ENCODE measurements at places on chromosomes 7 and 10.

DNA sequence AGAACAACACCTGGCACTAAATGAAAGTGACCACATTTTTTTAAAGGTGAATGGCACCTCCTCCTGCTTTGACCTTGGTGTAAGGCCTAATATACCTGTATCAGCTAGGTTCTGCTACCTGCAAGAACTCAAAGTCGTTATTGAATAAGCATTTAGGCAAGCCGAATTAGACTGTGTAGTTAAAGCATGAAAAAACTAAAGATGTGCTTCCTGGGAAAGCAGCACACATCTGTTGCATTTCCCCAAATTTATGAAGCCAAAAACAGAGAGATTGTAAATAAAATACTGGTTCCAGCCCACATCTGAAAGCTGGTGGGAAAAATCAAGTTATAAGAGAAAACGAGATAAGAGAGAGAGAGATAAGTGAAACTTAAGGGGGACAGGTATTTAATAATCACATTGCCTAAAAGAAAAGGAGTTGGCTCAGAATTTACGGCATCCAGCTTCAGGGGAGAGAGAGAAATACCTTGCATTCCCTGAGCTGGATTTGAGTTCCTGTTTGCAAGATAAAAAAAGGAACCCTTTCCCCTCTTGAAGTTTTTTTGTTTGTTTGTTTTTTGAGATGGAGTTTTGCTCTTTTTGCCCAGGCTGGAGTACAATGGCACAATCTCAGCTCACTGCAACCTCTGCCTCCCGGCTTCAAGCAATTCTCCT is 1.8 kb upstream of the XPNPEP1 start:
- peaks cover 18% of the 10 kb centered on the region for H3K27me3 ChIP-seq
- no peak overlapping the region for H3K27ac ChIP-seq
- H3K4me1 ChIP-seq, result peaks cover 18% of the 10 kb centered on the region

DNA sequence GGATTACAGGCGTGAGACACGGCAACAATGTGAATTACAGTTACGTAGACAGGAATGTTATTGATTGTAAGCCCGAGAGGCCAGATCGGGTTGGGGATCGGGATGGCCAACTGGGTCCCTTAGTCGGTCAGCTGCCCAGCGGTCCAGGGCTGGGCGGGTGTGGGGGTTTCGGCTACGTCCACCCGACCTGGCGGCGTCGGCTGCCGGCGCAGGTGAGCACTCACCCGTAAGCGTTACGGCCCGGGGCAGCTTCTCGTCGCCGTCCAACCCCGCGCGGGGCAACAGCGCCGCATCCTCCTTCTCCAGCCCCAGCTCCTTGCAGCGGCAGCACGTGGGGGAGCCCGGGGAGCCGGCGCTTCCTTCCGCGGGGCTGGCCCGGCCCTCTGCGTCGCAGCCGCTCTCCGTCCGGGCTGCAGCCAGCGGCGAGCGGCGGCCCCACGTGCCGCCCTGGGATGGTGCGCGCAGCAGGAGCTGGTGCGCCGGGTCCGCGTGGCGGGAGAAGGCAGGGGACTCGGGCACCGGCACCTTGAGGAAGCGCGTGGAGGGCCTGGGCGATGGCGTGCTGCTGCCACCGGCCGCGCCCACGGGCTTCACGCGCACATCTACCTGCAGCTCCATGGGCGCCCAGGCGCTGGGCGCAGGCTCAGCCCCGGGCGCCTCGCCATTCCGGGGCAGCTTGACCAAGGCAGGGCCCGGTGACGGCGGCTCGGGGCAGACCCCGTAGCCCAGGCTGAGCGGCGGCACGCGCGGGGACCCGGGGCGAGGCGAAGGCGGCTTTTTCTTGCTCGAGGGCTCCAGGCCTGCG is 609 bp downstream of the KLRG2 start:
- H3K4me1 ChIP-seq, result no peaks in the 10 kb centered on the region
- peak overlapping the region; percentile 35 for H3K4me3 ChIP-seq
- no peak overlapping the region for H3K27ac ChIP-seq
- peaks cover 53% of the 10 kb centered on the region for H3K27me3 ChIP-seq

GRCh38 chr7:54964136-54964535 is 54.7 kb upstream of the EGFR start:
- no peaks in the 10 kb centered on the region for H3K36me3 ChIP-seq
- H3K27ac ChIP-seq, result no peak overlapping the region
- peaks cover 2% of the 10 kb centered on the region for H3K4me1 ChIP-seq
- H3K4me3 ChIP-seq, result no peak overlapping the region

DNA sequence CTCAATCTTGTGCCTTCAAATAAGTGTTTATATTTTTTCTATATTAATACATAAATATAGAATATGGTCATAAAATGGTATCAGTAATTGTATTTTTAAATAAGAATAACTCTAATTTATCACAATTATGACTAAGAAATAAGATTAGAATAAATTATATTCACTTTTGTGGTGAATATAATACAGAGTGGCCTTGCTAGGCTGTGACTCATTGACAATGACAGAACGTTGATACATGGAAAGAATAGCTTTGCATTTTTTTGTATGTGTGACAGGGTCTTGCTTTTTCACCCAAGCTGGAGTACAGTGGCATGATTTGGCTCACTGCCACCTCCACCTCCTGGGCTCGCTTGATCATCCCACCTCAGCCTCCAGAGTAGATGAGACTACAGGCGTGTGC is 47.8 kb upstream of the PCLO start:
- H3K27ac ChIP-seq, result no peak overlapping the region
- H3K36me3 ChIP-seq, result no peaks in the 10 kb centered on the region
- no peak for DNase-seq
- no peaks in the 10 kb centered on the region for H3K27me3 ChIP-seq

- H3K27me3 ChIP-seq, result no peaks in the 10 kb centered on the region
- peaks cover 28% of the 10 kb centered on the region for H3K36me3 ChIP-seq
- peaks cover 7% of the 10 kb centered on the region for H3K4me1 ChIP-seq
Measured at GRCh38 chr7:135597181-135597925, 39.6 kb downstream of the NUP205 start.

DNA sequence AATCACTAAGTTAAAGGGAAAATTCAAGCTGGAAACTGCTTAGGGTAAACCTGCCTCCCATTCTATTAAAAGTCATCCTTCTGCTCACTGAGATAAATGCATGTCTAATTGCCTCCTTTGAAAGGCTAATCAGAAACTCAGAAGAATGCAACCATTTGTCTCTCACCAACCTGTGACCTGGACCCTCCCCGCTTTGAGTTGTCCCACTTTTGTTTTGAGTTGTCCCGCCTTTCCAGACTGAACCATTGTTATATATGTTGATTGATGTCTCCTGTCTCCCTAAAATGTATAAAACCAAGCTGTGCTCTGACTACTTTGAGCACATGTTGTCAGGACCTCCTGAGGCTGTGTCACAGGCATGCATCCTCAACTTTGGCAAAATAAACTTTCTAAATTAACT is 378.4 kb downstream of the KIF20B start:
- H3K4me3 ChIP-seq, result no peak overlapping the region
- H3K36me3 ChIP-seq, result no peaks in the 10 kb centered on the region
- H3K4me1 ChIP-seq, result peaks cover 5% of the 10 kb centered on the region
- DNase-seq, result no peak
- H3K27ac ChIP-seq, result no peak overlapping the region
- H3K27me3 ChIP-seq, result no peaks in the 10 kb centered on the region

GRCh38 chr10:79025199-79025832 is 43.5 kb upstream of the ZMIZ1 start:
- H3K4me1 ChIP-seq, result peaks cover 28% of the 10 kb centered on the region
- DNase-seq, result no peak
- no peak overlapping the region for H3K4me3 ChIP-seq
- H3K27ac ChIP-seq, result peak overlapping the region; percentile 15
- no peaks in the 10 kb centered on the region for H3K36me3 ChIP-seq

DNA sequence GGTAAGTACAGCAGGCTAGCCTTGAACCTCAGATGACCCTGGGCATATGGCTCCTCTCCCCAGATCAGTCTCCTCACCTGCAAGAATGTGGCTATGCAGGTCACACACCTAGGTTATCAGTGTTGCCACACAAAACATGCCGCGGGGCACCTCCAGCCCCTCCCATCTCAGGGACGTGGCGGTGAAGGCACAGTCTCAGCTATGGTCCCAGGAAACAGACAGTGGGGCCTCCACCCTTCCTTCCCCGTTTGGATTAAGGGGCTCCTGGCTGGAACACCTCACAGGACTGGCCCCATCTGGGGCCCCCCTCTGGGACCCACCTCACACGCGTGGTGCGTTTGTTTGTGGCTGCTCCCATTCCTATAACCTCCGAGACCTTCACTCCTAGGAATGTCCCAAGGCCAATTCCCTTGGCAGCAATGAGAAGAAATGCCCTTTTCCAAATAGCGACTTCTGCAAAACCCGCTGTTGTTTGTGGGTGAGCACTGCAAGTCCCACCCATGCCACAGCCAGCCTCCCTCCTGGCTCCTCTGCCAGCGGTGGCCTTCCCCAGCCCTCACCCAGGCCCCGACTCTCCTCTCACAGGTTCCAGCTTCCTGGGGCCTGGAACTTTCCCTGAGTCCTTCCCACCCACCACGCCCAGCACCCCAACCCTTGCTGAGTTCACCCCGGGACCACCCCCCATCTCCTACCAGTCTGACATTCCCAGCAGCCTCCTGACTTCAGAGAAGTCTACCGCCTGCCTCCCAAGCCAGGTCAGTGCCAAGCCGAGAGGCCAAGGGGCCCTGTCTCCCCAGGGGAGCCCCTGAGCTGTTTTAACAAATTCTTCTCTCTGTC is 17.1 kb downstream of the ZMIZ2 start:
- H3K27ac ChIP-seq, result no peak overlapping the region
- peaks cover 10% of the 10 kb centered on the region for H3K4me1 ChIP-seq
- no peak for DNase-seq
- no peak overlapping the region for H3K4me3 ChIP-seq
- peaks cover 28% of the 10 kb centered on the region for H3K36me3 ChIP-seq

DNA sequence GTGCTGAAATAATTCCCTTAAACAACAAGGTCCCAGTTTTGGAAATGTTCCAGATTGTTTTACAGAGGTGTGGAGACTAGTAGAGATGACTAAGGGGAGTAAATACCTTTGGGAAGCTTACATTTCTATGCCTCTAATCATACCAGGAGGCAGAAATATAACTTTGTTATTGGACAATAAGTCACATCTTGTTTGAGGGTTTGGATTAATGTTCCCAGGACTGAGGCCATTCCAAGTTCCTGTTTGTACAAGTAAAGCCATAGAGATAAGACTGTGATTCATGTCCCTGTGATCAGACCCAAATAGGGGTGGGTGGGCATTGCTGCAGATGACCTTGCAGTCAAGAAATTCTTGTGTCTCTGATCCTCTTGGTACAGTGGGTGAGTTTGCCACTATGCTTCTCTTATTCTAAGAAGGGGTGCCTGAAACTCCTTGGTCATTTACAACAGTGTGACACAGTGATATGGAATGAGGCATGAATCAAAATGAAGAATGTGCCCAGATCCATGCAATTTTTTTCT is 508.3 kb downstream of the SORCS3 start:
- H3K27ac ChIP-seq, result no peak overlapping the region
- H3K4me1 ChIP-seq, result peaks cover 12% of the 10 kb centered on the region
- no peaks in the 10 kb centered on the region for H3K36me3 ChIP-seq
- no peak for DNase-seq
- H3K4me3 ChIP-seq, result no peak overlapping the region

GRCh38 chr7:19665399-19666008 is 43.3 kb downstream of the POLR1F start:
- H3K27ac ChIP-seq, result no peak overlapping the region
- no peaks in the 10 kb centered on the region for H3K36me3 ChIP-seq
- DNase-seq, result no peak
- no peaks in the 10 kb centered on the region for H3K27me3 ChIP-seq

DNA sequence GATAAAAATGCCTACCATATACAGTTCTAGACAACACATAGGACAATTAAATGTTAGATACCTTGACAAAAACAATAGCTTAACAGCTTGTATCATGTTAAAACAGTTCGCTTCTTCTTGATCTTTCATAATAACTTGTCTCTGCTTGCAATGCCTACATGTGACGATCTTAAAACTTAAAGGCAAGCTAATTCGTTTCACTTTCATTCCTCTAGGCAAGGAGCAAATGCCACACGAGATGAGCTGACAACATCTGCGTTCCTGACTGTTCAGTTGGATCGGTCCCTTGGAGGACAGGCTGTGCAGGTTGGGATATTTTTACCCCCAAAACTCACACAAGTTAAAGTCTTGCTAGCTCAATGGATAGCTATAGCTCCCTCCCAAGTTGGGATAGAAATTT is 51.6 kb upstream of the ARL4A start:
- H3K4me3 ChIP-seq, result no peak overlapping the region
- H3K27me3 ChIP-seq, result no peaks in the 10 kb centered on the region
- peaks cover 3% of the 10 kb centered on the region for H3K4me1 ChIP-seq
- DNase-seq, result no peak

DNA sequence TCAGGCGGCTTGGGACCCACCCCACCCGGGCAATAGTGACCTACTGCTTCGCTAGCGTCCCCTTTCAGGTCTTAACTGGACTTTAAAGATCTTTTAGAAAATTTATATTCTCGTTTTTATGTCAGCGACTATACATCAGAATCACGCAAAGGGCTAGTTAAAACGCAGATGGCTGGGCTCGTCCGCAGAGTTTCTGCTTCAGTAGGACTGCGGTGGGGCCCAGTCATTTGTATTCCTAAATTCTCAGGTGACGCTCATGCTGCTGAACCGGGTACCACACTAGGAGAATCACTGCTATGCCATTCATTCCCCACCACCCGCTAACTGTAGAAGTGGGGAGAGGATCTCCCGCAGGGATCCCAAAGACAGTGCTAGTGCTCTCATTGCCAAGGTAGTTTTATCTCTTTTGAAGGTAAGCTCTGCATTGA is 12.0 kb upstream of the SP8 start:
- peaks cover 8% of the 10 kb centered on the region for H3K4me1 ChIP-seq
- H3K27me3 ChIP-seq, result peaks cover 58% of the 10 kb centered on the region
- H3K4me3 ChIP-seq, result peak overlapping the region; percentile 66
- H3K27ac ChIP-seq, result no peak overlapping the region

GRCh38 chr7:123974326-123974908 is 49.4 kb downstream of the SPAM1 start:
- no peak overlapping the region for H3K4me3 ChIP-seq
- H3K27ac ChIP-seq, result no peak overlapping the region
- no peak for DNase-seq

- no peaks in the 10 kb centered on the region for H3K27me3 ChIP-seq
- H3K27ac ChIP-seq, result no peak overlapping the region
- H3K4me3 ChIP-seq, result no peak overlapping the region
- H3K4me1 ChIP-seq, result peaks cover 44% of the 10 kb centered on the region
- H3K36me3 ChIP-seq, result peaks cover 5% of the 10 kb centered on the region
Measured at GRCh38 chr10:62018131-62018911, 116.8 kb downstream of the ARID5B start.

DNA sequence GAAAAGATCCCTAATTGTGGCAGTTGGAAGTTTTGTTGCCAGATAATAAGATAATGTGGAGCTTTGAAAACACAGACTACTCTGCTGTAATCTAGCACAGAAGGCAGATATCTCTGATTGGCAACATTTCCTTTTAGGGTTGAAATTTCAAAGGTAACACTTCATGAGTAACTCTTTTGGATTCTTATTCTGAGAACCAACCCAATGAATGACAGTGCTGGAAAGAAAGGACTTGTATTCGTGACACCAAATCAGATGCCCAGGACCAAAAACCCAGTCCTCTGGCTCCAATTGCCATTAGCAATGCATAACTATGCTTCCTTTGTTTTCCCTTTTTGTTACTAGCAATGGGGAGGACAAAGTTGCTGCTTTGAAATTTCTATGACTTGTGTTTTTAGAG is 41.0 kb upstream of the ELMO1 start:
- H3K36me3 ChIP-seq, result no peaks in the 10 kb centered on the region
- H3K4me1 ChIP-seq, result no peaks in the 10 kb centered on the region
- H3K27ac ChIP-seq, result no peak overlapping the region
- DNase-seq, result no peak
- H3K27me3 ChIP-seq, result no peaks in the 10 kb centered on the region
